Esophagus squamous epithelium (tissue), 5 donors: ENCODE measurements at places on chromosomes 7 and 10.

GRCh38 chr7:840001-840600 is 7.8 kb downstream of the SUN1 start:
- no peak overlapping the region for H3K27ac ChIP-seq
- H3K4me3 ChIP-seq = no peak overlapping the region
- DNase-seq = no peak

- no peaks in the 10 kb centered on the region for H3K36me3 ChIP-seq
- no peak overlapping the region for H3K4me3 ChIP-seq
Observed at GRCh38 chr7:145909991-145910513, 206.5 kb upstream of the CNTNAP2 start.

DNA sequence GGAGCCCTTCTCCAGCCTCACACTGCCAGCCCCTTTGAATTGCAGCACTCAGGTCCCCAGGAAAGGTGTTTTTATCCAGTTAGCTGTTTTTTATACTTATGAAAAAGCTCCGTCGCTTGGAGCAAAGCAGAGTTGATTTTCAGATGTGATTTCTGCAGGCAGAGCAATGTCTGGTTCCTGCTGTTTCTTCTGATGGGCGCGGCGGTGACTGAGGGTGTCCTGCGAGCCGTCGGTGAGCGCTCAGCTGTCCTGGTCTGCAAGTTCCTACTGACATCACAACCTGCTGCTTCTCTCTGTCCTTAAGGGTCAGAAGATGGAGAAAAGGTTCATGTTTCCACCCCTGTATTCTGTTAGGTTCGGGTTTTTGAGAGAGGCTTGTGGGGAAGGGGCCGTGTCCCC is 109.6 kb upstream of the FAM20C start:
- peak overlapping the region; percentile 58 for H3K27ac ChIP-seq
- no peaks in the 10 kb centered on the region for H3K36me3 ChIP-seq
- peak overlapping the region; percentile 5 for H3K4me3 ChIP-seq
- H3K27me3 ChIP-seq = no peaks in the 10 kb centered on the region

DNA sequence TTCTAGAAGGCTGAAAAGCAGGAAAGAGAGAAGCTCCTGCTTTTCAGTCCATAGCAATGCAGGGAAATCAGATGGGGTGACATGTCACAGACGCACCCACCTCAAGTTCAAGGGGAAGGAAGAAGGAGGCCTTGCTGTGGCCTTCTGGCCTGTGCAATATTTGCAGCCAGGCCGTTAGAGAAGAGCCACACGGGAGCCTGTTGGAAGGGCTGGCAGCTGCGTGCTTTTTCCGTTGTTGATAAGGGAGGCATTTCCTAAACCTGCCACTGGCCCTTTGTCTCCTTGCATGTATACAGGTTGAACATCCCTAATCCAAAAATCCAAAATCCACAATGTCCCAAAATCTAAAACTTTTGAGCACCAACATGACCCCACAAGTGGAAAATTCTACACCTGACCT is 492.5 kb upstream of the ZMIZ1 start:
- no peaks in the 10 kb centered on the region for H3K27me3 ChIP-seq
- no peak overlapping the region for H3K4me3 ChIP-seq
- H3K36me3 ChIP-seq = no peaks in the 10 kb centered on the region
- no peak overlapping the region for H3K27ac ChIP-seq
